ENCODE measurements at places on chromosomes 1 and 21.

DNA sequence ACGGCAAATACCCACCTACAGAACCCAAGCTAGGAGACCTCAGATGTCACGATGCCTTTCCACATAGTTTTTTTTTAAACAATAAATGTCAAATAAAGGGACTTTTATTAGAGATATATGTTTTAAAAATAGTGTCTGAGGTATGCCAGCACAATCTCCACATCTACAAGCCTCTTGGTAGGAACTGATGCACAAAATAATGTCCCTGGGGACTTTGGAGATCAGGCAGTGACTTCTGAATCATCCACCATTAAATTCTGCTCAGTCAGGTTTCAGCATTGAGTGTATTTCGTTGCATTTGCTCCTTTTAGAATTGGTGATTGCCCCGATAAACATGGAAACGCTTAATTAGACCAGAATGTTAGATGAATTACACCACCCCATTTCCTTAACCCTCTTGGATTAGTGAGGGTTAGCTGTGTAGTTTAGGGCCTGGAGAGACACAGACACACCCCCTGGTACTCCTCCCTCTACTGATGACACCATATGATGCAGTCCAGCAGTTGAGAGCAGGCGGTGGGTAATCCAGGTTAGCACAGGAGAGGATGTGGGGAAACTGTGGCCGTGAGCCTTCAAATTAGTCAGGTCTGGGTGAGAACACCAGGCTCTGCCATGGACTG is 33.6 kb downstream of the LGR6 start:
- DNase-seq: no peak

DNA sequence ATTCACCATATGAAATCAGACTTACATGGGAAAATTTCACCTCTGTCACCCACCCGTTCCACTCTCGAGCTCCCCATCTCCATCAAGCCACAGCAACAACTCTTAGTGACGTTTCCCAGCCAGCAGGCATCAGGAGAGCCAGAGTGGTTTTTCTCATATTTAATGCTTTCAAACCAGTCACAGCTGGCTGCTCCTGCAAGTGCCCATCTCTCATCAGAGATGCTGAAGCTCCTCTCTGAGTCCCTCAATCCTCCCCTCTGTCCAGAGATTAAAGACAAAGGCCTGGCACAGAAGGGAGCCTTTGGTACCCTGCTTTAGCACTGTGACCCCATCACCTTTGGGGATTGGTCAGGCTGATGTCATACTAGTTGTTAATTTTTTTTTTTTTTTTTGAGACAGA is 277.3 kb downstream of the DNM3 start:
- no peak for DNase-seq

GRCh38 chr1:2483026-2483425 is 6.9 kb downstream of the PLCH2 start:
- no peak for DNase-seq

- DNase-seq: no peak
Observed at GRCh38 chr1:60620087-60620486, 462.3 kb upstream of the NFIA start.

DNA sequence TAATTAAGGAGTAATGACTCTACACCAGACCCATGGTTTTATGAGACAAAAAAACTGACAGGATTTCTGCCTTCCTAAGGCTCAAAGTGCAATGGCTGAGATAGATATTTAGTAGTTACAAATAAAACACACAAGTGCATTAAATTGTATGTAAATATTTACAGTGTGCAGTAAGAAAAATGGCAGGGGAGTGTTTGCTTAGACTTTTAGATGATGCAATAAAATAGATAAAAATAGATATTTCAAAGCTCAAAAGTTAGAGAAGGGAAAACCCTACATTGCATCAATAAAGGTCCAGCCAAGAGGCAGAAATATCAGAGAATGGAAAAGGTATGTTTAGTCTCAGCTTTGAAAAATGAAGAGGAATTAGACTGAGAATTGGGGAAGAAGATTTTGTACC is 226.3 kb upstream of the FGGY start:
- no peak for DNase-seq

DNA sequence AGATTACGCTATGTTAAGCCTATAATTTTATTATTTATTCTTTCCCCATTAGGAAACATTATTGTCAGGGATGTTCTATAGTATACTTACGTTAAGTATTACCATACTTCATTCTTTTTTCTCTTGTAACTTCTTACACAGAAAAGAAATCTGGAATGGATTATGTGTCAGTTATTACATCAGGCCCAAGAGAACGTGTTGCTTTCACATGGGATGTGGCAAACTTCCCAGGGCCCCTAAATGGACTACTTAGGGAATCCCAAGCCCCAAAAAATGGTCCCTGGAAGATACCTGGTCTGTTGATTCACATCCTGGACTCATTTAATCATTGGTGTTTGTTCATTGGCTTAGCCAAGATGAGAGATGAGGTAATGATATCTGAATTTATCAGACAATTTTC is 249.8 kb downstream of the NRIP1 start:
- DNase-seq: no peak

GRCh38 chr1:234206651-234207284 is 166.5 kb upstream of the COA6 start:
- no peak for DNase-seq

DNA sequence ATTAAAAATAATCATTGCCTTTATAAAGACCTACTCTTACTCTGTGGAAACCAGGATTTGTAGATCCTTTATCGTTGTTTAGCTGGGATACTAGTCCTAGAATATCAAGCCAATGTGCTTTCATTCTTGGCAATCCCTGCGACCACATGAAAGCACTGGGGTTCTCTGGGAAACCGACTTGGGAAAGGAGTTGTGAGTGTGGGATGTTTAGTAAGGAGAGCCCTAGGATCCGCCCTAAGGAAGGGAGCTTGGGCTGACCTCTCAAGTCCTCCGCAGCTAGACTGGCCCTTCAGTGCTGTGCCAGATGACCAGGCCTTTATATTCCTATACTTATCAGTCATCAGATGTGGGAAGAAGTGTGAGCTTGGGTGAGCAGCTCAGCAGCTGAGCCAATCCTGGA is 5.2 kb upstream of the KRTAP19-8 start:
- no peak for DNase-seq

GRCh38 chr21:44526096-44526997 is 13.6 kb downstream of the KRTAP10-1 start:
- no peak for DNase-seq

DNA sequence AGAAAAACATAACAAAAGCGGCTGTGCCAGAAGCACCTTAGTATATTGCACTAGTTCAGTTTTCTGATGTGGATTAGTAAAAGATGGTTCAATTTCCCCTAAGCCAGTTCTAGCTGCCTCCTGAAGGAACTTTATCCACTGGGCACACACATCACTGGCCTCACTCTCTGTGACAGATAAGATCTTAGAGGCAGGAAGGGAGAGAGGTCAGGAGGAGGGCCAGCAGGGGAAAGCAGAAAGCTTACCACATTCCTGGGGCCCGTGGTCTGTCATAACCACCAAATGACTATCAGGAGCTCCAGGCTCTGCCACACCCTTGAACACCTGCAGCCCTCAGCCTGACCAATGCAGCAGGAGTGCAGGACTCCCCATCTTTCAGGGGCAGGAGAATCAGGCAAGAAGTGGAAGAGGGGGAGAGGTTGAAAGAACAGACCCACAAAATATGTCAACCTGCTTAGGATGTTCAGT is 37.8 kb downstream of the LRRC71 start:
- DNase-seq: no peak

DNA sequence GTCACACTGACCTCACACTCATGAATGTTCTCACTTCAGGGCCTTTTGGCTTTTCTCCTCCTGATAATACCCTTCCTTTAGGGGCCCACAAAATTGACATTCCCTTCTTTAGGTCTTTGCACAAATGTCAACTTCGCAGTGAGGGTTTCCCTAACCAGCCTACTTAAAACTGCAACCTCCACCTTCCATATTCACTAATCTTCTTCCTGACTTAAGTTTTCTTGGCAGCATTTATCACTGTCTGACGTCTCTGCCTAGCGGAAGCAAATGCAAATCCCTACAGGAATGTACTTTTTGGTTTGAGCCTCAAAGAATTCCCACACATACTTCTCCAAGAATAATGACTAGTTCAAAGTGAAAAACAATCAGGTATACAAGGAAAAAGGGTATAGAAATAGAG is 32.8 kb downstream of the INTS7 start:
- no peak for DNase-seq

GRCh38 chr21:42653231-42654061 is at the start of gene PDE9A:
TSS of gene PDE9A (plus strand) at chr21:42653621. CDS start at chr21:42653815, 194 bp downstream.
- DNase-seq: peak; percentile 71

GRCh38 chr1:115797486-115797885 is 29.0 kb upstream of the CASQ2 start:
- no peak for DNase-seq

GRCh38 chr1:16178596-16179497 is 23.0 kb upstream of the EPHA2 start:
- no peak for DNase-seq

GRCh38 chr1:77283701-77284425 is 2.0 kb downstream of the AK5 start:
- no peak for DNase-seq

DNA sequence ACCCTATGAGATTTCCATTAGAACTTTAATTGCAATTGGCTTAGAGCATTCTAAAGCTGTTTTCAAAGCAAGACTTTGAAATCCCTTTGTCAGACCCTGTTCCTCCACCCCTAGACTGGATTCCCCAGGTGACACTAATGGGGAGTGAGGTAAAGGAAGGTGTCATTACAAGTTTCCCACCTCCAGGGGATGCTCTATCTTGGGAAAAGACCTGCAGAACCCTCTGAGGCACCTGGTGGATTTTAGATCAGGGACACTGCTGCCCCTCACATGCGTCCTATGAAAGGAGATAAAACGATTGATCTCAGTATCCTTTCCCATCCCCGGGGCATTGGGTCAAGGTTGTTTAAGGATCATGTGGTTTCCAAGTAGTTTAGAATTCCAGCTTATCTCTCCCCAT is 80.3 kb upstream of the RGS4 start:
- DNase-seq: no peak

DNA sequence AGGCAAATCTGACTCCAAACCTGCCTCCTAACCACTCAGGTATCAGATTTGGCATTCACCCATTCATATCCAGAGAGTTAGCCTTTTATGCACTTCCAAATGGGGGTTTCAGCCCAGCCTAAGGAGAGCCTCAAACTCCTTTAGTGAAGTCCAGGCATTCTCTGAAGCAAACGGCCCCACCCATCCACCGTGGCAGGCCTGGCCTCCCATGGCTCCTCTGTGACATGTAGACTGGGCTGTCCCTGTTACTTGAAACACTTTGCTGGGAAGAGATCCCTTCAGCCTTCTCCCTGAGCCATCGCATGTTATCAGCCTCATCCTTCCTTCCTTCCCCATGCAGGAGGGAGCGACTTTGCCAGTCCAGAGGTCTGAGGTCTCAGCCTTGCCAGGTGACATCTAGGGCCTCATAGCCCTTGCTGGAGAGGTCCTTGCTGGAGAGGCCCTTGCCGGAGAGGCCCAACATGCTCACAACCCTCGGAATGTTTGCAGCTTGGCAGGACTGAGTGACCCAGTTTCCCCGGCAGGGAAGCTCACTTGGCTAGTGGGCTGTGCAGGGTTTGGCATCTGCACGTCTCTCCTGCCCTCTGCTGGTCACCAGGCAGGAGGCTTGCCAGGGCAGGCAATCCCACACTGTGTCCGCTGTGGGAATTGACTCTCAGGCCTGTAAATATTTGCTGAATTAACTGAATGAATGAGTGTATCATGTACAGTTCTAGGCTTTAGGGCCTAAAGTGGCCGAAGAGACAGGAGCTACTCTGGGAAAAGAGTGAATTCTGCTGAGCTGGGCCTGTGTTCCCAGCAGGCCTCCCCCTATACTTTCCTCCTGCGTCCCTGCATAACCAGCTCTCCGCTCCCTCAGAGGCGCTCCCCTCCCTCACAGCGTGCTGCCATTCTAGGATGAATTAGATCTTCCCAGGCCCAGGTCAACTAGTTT is 26.7 kb upstream of the RBM15 start:
- peak; percentile 72 for DNase-seq

DNA sequence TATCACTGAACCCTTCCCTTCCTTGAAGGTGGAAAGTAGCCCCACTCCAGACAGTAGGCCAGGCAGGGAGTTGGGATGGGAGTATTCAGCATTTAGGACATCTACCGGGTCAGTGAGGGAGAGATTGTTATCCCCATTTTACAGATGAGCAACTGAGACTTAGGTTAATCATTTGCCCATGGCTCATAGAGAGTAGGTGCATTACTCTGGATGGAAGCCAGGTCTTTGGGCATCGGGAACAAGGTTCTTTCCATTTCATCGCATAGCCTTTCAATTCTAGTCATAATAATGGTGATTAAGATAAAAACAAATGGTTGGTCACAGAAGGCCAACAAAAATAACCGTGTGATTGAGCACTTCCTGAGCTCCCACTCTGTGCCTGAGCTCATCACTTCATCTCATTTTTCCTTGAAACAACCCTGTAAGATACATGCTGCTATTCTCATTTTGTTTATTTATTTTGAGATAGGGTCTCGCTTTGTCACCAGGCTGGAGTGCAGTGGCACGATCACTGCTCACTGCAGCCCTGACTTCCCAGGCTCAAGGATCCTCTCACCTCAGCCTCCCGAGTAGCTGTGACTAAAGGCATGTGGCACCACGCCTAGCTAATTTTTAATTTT is 64.8 kb downstream of the NAV1 start:
- no peak for DNase-seq

- DNase-seq: no peak
Observed at GRCh38 chr1:167905671-167906070, 8.3 kb downstream of the ADCY10 start.

DNA sequence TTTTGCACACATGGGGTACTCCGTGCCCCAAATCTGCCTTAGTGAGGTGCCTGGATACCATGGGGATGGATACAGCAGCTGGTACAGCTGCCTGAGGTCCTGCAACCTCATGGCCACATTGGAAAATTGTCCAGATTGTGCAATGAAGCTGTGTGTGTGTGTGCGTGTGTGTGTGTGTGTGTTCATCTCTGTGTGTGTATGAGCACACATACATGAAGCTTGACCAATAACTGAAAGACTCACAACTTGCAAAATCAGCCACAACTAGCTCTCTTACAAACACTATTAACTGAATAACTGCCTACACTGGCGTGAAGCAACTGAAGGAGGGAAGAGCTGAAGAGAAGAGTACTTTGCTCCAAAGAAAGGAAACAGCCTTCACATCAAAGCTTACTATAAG is 78.1 kb downstream of the ERG start:
- no peak for DNase-seq

GRCh38 chr1:56545711-56546110 is 33.7 kb downstream of the PLPP3 start:
- no peak for DNase-seq

Data from GM13976 (cell line).